Prostate gland (tissue), 2 donors: ENCODE measurements at places on chromosomes 6 and 20. TPM values are rescaled to one million over a fixed set of nuclear protein-coding genes. Genes with fewer than 3 reads are reported as not detected.
A peak's percentile ranks its signal among the peaks of the same experiment; 100 is the strongest.

GRCh38 chr20:62835931-62836861 lies 19.3 kb downstream of the COL9A3 start:
- DNase-seq, result no peak
- no peaks in the 10 kb centered on the region for H3K36me3 ChIP-seq

- DNase-seq, result no peak
- no peak overlapping the region for H3K4me3 ChIP-seq
- H3K4me1 ChIP-seq, result no peaks in the 10 kb centered on the region
- no peak overlapping the region for H3K27ac ChIP-seq
- H3K36me3 ChIP-seq, result no peaks in the 10 kb centered on the region
- no peaks in the 10 kb centered on the region for H3K27me3 ChIP-seq
These were observed 772.8 kb upstream of the MAN1A1 start for GRCh38 chr6:120122401-120122800.

DNA sequence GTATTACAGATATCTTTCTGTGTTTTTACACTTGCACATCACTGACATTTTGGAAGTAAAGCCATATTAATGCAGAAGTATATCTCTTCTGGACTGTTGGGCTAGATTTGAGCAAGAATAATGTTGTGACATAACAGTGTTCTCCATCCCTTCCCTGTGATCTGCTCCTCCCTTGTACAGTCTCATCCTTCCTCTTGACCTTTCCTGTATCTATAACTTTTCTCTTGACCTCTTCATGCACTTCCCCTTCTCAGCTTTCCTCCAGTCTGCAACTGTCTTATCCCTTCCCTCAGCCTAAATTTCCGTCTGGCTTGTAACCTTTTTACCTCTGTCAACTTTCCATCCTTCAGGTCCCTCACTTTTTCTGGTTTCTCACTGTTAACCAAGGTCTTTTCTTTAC lies 29.8 kb downstream of the NCOA3 start:
- no peak for DNase-seq
- H3K27me3 ChIP-seq, result no peaks in the 10 kb centered on the region
- no peaks in the 10 kb centered on the region for H3K36me3 ChIP-seq
- no peaks in the 10 kb centered on the region for H3K4me1 ChIP-seq

DNA sequence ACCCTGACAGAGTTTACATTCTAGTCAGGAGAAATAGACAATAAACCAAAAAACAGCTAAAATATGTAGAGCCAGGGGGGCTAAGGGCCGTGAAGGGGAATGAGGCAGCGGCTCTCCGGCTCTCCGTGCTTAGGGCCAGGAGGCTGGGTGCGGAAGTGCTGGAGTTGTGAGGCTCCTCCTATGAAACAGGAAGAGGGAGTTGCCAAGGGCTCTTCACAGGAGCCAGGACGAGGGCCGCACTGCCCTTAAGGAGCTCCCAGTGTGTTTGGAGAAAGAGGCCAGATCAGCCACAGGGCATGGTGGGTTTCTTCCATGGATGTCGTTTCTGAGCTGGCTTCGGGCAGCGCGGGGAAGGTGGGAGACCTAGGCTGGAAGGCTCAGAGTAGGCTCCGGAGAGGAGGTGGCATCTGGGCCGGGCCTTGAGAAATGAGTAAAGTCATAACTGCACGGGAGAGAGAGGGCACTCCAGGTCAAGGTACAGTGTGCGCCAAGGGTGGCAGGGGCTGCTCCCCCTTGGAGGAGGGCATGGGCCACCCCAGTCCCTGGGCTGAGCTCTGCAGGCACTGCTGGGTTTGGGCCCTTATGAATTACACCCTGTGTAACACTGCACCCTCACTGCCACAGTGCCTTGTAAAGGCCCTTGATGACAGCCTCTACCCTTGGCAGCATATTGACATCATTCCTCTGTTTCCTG lies 20.8 kb upstream of the MLN start:
- H3K4me3 ChIP-seq, result no peak overlapping the region
- no peaks in the 10 kb centered on the region for H3K27me3 ChIP-seq
- no peak overlapping the region for H3K27ac ChIP-seq
- H3K4me1 ChIP-seq, result peaks cover 14% of the 10 kb centered on the region
- no peaks in the 10 kb centered on the region for H3K36me3 ChIP-seq

GRCh38 chr6:160085713-160086505 lies 35.7 kb upstream of the SLC22A1 start:
- no peak overlapping the region for H3K4me3 ChIP-seq
- H3K27ac ChIP-seq, result peak overlapping the region; percentile 55
- no peaks in the 10 kb centered on the region for H3K4me1 ChIP-seq
- DNase-seq, result no peak
- no peaks in the 10 kb centered on the region for H3K27me3 ChIP-seq
- H3K36me3 ChIP-seq, result peaks cover 3% of the 10 kb centered on the region

DNA sequence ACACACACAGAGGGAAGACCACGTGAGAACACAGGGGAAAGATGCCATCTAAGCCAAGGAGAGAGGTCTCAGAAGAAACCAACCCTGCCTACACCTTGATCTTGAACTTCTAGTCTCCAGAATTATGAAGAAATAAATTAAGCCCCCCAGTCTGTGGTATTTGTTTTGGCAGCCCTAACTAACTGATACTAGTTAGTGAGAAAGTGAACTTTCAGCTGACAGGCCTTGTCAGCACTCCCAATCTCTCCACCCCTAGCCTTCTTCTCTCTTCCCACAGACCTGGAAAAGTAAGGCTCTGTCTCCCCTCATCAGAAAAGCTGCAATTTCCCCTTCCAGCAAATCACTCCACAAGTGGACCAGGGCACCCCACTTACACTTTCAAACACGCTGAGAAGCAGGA lies 108.6 kb upstream of the CDYL start:
- no peaks in the 10 kb centered on the region for H3K4me1 ChIP-seq
- no peak for DNase-seq
- no peak overlapping the region for H3K4me3 ChIP-seq
- H3K36me3 ChIP-seq, result no peaks in the 10 kb centered on the region
- no peak overlapping the region for H3K27ac ChIP-seq

DNA sequence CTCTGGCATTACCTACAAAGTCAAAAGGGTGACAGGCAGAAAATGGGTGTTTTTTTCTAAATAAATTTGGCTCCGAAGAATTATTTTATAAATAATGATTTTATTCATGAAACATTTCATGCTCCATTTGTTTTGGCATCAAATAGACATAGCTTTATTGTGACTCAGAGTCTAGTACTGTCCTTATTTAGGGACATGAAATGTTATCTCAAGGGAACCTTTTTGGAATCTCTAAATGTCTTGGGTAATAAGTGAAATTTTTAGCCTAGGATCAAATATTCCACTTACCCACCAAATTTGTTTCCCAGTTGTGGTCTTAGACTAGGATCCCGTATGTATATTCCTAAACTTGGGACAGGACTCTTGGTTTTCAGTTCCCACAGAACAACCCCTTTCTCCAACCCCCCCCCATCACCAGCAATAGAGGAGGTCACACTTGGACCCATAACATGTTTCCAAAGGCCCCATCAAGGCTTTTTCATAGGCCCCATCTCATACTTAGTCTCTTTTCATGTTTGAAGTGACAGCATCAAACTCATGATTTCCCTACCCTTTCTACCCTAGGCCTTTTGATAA lies 81.8 kb downstream of the JAG1 start:
- H3K4me3 ChIP-seq, result no peak overlapping the region
- H3K27ac ChIP-seq, result peak overlapping the region; percentile 7
- no peak for DNase-seq
- no peaks in the 10 kb centered on the region for H3K27me3 ChIP-seq
- peaks cover 10% of the 10 kb centered on the region for H3K4me1 ChIP-seq
- H3K36me3 ChIP-seq, result no peaks in the 10 kb centered on the region

- H3K4me1 ChIP-seq, result no peaks in the 10 kb centered on the region
- H3K4me3 ChIP-seq, result no peak overlapping the region
- H3K36me3 ChIP-seq, result no peaks in the 10 kb centered on the region
- no peak overlapping the region for H3K27ac ChIP-seq
These were observed 45.9 kb upstream of the TULP1 start for GRCh38 chr6:35558571-35558970.

GRCh38 chr6:20777801-20778200 lies 243.5 kb downstream of the CDKAL1 start:
- no peak for DNase-seq
- no peak overlapping the region for H3K4me3 ChIP-seq
- no peaks in the 10 kb centered on the region for H3K4me1 ChIP-seq
- no peaks in the 10 kb centered on the region for H3K27me3 ChIP-seq
- no peaks in the 10 kb centered on the region for H3K36me3 ChIP-seq

DNA sequence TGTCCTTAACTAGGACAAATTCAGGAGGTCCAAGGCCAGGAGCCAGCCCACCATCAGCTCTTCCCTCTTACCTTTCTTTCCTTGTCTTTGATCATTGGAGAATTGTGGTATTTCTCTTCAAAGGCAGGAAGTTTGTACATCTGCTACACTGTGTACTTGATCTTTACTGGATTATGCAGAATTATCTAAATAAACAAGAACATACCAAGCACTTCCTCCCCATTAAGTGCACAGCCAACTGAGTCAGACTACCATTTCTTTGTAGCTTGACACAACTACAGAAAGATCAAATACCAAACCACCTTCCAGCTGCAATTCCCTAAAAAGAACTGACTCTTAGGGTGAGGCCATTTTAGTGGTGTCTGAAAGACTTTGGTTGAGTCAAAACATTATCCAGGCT lies 195.1 kb downstream of the HDGFL1 start:
- no peaks in the 10 kb centered on the region for H3K4me1 ChIP-seq
- H3K27ac ChIP-seq, result no peak overlapping the region
- H3K36me3 ChIP-seq, result no peaks in the 10 kb centered on the region
- no peaks in the 10 kb centered on the region for H3K27me3 ChIP-seq

- H3K36me3 ChIP-seq, result no peaks in the 10 kb centered on the region
- H3K4me1 ChIP-seq, result no peaks in the 10 kb centered on the region
- no peak for DNase-seq
- H3K27me3 ChIP-seq, result no peaks in the 10 kb centered on the region
- no peak overlapping the region for H3K4me3 ChIP-seq
These were observed 26.9 kb downstream of the BICRAL start for GRCh38 chr6:42808492-42809483.

DNA sequence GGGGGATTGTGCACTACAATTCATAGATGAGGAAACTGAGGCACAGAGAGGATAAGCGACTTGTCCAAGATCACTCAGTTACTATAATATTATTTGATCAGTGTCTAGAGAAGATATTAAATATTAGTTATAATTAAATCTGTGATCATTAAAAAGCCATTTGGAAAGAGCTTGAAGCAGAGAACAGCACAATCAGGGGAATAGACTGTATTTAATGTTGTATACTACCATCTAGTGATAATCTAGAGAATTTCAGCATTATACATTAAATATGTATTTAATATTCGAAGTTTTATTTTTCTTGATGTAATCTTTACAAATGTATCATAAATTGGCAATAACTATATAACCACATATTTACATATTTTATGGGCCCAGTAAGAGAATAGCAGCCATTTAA lies 20.1 kb upstream of the MTCL3 start:
- no peak for DNase-seq
- H3K36me3 ChIP-seq, result no peaks in the 10 kb centered on the region
- H3K27ac ChIP-seq, result no peak overlapping the region
- H3K4me3 ChIP-seq, result no peak overlapping the region
- H3K27me3 ChIP-seq, result no peaks in the 10 kb centered on the region

GRCh38 chr6:66772800-66773199 lies 1065.8 kb upstream of the EYS start:
- no peak for DNase-seq
- H3K4me3 ChIP-seq, result no peak overlapping the region
- H3K27me3 ChIP-seq, result no peaks in the 10 kb centered on the region
- H3K27ac ChIP-seq, result no peak overlapping the region
- H3K4me1 ChIP-seq, result no peaks in the 10 kb centered on the region

DNA sequence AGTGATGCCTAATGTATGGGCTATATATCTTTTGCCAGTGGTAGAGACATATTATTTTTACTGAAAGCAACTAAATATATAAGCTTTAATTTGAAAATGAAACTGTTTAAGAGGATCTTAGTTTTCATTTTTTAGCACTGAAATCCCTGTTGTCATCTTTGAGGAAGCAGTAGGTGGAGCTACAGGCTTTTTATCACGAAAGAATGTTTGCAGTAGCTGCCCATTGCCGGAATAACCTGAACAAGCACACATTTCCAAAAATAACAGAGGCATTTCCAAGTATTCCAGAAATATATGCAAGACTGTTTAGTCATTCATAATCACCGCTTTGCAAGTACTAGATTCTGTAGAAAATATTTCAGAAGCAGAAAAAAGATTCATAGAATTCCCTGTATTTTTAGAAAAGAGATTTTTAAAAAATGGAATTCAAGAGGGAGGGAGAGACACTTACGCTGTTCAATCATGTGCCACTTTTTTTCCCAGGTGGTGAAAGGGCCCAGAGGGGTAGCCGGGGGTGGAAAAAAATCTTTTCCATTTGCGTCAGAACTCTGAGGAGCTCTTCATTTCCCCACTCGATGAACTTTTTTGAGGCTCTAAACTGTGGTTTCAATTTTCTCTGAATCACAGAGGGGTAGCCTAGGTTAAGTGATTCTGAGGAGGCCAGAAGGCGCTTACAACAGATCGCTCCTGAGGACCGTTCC lies 142.5 kb upstream of the FERMT1 start:
- no peak overlapping the region for H3K27ac ChIP-seq
- no peak overlapping the region for H3K4me3 ChIP-seq
- H3K4me1 ChIP-seq, result no peaks in the 10 kb centered on the region
- H3K27me3 ChIP-seq, result no peaks in the 10 kb centered on the region
- no peaks in the 10 kb centered on the region for H3K36me3 ChIP-seq
- DNase-seq, result no peak

- H3K27me3 ChIP-seq, result no peaks in the 10 kb centered on the region
- H3K36me3 ChIP-seq, result no peaks in the 10 kb centered on the region
- no peak overlapping the region for H3K4me3 ChIP-seq
These were observed 26.5 kb upstream of the SYNDIG1 start for GRCh38 chr20:24442909-24443308.

DNA sequence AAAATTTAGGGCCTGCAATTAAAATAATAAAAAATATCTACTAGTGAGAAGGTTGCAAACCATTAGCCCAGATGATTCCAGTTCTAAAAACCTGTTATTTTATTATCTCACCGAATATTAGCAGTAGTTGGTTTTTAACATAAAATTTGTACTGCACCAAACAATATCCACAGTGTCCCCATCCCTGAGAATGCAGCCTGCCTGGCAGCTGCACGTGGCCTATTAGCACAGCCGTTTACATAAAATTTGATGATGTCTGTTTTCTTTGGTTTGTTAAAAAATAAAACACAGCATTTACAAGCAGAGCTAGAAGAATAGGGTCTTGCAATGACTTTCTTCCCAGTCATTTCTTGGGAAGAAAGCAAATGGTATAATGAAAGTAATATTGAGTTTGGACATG lies 58.2 kb downstream of the FUT9 start:
- H3K27me3 ChIP-seq, result no peaks in the 10 kb centered on the region
- H3K4me1 ChIP-seq, result no peaks in the 10 kb centered on the region
- no peak overlapping the region for H3K4me3 ChIP-seq

DNA sequence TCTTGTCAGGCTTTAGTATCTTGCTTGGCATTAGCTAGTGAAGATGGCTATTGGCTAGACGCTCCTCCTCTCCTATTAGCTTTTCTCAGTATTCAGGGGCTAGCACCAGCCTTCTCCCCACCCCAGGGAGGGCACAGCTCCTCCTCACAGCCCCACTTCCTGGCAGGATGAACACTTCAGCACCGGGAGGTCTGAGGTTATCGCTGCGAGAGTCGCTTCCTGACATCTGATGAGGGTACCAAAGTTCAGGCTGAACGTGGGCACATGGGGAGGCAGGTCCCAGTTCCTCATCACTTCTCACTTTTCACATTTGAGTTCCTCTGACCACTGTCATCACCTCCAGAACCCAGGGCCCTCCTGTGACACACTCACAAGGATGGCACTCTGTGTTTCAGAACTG lies 66.6 kb downstream of the LAMA4 start:
- H3K36me3 ChIP-seq, result no peaks in the 10 kb centered on the region
- H3K27ac ChIP-seq, result no peak overlapping the region
- no peak overlapping the region for H3K4me3 ChIP-seq
- H3K27me3 ChIP-seq, result no peaks in the 10 kb centered on the region

GRCh38 chr6:149064660-149065015 lies 252.9 kb upstream of the TAB2 start:
- H3K4me1 ChIP-seq, result peaks cover 7% of the 10 kb centered on the region
- H3K4me3 ChIP-seq, result no peak overlapping the region

The TMEM151B gene
- total RNA-seq, result 1.1 TPM

The GTSF1L gene
- not detected for total RNA-seq

The PRDM13 gene
- 0.74 TPM for total RNA-seq
